ENCODE measurements at places on chromosomes 1 and 21.

DNA sequence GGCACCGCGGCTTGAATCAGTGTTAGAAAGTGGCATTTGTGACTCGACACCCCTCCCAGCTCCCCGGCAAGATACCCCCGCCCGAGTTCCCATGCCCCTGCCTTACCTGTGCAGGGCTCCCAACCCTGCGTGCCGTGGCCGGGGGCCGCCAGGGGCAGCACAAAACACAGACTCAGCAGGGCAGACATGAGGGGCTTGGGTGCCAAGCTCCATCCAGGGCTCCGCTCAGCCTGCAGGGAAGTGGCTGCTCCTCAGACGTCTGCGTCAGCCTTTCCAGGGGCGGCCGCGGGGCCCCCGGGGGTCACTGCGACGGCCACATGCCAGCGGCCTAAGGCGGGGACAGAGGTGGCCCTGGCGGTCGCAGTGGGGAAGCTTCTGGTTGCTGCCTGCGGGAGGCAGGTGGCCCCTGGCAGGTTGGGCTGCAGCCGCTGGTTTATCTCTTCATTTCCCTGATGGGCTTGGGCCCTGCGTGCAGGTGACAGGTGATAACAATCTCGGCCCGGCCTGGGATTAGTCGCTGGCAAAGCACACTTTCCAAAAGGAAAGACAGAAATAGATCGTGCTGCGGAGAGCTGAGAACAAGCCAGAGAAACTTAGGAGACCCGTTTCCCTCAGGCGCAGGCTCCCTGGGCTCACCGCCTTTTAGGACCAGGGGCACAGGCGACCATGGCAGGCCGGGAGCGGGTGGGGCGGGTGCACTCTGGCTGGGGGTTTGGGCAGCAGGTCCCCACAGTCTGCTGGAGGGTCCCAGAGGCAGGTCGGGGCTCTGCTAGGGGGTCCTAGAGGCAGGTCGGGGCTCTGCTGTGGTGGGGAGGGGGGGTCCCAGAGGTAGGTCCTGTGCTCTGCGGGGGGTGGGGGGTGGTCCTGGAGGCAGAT lies at the start of gene TSPEAR:
TSPEAR (minus strand) TSS at position 246 of the 876 bp plus-strand sequence; CDS start at position 188, 58 bp downstream.
- no peak for DNase-seq

GRCh38 chr1:15885269-15885668 lies 37.8 kb downstream of the SPEN start:
- DNase-seq, result no peak

GRCh38 chr1:219283541-219283940 lies 109.9 kb downstream of the LYPLAL1 start:
- DNase-seq, result no peak

DNA sequence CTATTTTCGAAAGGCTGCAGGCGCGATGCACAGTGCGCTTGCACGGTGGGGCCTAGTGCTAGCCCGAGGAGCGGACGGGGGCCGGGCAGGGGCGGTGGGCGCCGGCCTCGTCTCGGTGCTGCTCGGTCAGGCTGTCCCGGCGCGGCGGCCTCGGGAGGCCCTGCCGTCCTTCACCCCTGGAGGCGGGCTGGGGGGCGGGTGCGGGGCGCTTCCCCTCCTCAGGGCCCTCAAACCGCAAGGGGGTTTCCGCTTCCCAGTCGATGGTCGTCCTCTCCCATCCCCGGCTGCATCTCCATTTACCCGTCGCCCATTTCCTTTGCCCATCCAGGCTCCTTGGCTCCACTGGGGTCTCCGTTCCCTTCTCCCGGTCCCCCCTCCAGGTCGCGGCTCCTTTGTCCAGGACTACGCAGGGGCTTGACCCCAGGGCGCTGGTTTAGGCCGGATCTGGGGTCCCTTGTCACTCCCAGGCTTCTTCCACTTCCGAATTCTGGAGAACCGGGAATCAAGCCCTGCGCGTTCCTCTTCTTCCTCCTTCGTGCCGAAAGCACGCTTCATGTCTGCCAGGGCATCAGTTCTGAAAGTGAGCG lies 196.3 kb upstream of the LMO4 start:
- DNase-seq, result no peak

DNA sequence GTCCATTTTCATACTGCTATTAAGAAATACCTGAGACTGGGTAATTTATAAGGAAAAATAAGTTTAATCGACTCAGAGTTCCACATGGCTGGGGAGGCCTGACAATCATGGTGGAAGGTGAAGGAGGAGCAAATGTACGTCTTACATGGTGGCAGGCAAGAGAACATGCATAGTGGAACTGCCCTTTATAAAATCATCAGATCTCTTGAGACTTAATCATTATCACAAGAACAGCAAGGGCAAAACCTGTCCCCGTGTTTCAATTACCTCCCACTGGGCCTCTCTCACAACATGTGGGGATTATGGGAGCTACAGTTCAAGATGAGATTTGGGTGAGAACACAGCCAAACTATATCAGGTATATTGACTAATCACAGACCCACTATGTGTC lies 370.2 kb upstream of the USP24 start:
- no peak for DNase-seq

- DNase-seq, result no peak
Observed at GRCh38 chr1:32303997-32304622, 12.2 kb downstream of the HDAC1 start.

DNA sequence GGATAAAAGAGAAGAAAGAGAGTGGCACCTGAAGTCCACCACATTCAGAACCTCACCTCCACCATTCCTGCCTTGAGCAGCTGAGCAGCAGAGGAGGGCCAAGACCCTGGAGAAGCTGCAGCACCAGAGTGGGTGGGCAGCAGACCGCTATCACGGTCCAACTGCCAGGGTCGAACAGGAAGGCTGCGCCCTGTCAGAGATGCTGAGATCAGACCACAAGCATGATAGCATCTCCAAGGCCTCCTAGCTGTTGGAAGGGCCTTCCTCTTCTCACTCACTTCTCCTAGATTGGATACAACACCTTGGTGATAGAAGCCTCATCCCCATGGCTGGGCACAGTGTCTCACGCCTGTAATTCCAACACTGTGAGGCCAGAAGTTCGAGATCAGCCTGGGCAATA lies 12.1 kb upstream of the SLC45A3 start:
- no peak for DNase-seq

GRCh38 chr1:172944931-172945330 lies 105.8 kb downstream of the TNFSF18 start:
- no peak for DNase-seq

DNA sequence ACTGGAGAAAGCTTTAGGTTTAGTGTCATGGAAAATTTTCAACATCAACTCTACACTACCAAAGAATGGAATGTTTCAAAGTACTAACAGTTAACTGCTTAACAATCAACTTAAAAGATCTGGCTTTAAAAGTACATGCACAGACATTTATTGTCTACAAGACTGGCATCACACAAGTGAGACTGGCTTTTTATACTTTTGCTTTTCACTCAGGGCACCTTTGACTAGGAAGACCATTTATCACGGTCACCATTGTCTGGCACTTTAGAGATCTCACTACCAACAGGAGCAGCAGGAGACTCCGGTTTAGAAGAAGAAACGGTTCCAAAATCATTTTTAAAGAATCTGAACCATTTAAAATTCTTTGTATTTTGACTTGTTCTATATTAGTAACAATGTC lies 812.3 kb downstream of the ADGRL2 start:
- DNase-seq, result no peak

DNA sequence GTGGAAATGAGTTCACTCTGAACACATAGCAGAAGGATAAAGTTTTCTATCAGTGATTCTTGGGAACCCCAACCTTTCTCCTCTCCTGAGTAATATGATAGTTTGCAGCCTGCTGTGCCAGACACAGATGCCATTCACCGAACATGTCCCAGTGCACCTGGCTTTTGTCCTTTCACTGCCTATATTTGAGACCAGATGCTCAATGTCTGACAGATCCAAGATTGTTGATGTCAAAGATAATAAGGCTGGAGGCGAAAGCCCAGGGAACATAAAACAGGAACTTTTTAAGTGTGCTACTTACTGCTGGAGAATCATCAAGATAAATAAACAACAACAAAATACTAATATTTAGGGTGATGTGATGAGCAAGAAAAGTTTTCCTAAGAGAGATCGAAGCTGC lies 139.3 kb downstream of the TIAM1 start:
- DNase-seq, result no peak

GRCh38 chr1:224671076-224671475 lies 55.0 kb downstream of the CNIH3 start:
- no peak for DNase-seq

- no peak for DNase-seq
Observed at GRCh38 chr21:45306453-45306831, 18.7 kb upstream of the POFUT2 start.

DNA sequence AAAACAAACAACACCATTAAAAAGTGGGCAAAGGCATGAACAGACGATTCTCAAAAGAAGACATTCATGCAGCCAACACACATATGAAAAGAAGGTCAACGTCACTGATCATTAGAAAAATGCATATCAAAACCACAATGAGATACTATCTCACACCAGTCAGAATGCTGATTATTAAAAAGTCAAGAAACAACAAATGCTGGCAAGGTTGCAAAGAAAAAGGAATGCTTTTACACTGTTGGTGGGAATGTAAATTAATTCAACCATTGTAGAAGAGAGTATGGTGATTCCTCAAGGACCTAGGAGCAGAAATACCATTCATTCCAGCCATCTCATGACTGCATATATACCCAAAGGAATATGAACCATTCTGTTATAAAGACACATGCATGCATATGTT lies 419.6 kb downstream of the NEGR1 start:
- no peak for DNase-seq

DNA sequence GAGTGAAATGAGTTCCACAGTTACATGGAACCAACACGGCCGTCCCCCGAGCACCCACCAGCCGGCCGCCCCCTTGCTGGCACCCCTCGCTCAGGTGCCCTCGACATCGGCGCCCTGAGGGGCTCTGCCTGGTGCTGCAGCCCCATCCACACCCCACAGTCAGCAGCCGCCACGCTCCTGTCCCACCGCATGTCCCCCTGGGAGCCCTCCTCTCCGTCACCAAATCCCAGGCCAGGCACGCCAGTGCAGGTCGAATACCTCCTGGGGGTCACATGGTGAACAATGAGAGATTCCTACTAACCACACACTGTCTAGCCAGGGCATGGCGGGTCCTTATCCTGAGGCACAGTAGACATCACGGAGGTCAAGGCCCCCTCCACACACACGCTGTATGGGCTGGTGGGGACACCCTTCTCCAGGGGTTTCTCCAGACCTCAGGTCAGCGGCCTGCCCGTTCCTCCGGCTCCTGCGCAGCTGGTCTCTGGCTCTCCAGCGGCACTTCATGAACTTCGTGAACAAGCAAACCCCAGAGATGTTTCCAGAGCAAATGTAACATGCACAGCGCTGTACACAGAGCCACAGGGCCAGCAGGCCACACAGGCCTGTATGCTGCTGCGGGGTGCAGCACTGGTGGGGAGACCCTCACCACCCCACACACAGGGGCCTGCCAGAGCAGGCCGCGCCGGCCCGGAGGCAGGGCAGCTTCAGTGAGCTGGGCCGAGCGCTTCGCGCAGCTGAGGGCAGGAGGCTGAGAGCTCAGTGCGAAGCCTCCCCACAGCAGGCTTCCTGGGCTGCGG lies 21.8 kb downstream of the POFUT2 start:
- no peak for DNase-seq

GRCh38 chr1:229396585-229397206 lies 37.2 kb downstream of the ACTA1 start:
- no peak for DNase-seq

GRCh38 chr21:25898671-25899070 lies 163.9 kb downstream of the GABPA start:
- no peak for DNase-seq

GRCh38 chr1:184162281-184162680 lies 110.8 kb downstream of the TSEN15 start:
- DNase-seq, result no peak

GRCh38 chr1:15412175-15412800 lies 2.6 kb downstream of the EFHD2 start:
- no peak for DNase-seq

GRCh38 chr1:232988572-232989040 lies 38.2 kb downstream of the NTPCR start:
- no peak for DNase-seq

GRCh38 chr1:218926631-218927030 lies 247.0 kb upstream of the LYPLAL1 start:
- no peak for DNase-seq

- DNase-seq, result no peak
Observed at GRCh38 chr1:23751050-23751814, 8.0 kb downstream of the ELOA start.

DNA sequence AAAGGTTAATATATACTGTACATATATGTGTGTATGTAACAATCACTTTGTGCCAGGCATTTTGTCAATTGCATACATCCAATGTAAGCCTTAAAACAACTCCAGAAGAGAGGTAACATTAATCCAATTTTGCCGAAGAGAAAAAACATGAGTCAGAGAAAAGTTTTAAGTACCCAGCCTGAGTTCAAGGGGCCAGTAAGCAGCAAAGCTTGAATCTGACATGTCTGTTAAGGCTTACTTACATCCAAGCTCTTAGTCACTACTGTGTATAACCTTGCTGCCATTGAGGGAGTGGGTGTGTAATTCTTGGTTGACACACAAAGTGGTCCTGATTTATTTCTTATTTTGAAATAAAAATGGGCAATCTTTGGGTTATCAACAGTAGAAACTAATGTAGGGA lies 360.4 kb upstream of the LYPLAL1 start:
- DNase-seq, result no peak

DNA sequence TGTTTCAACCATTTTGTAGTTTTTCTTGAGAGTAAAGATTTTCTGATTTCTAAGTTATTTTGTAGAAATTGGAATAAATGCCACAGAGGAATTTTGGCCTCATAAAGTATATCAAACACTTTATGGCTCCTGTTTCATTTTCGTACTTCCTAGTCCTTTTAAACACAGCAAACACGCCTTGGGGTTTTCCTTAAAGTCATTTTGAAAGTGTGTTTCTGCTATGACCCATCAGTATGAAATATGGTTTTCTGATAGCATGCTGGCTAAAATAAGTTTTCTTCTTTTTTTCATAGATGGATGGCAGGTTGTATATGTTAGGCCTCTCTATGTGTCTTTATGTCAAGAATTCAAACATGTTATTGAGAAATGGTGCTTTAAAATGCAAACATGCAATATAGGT lies 940.1 kb upstream of the TMPRSS15 start:
- no peak for DNase-seq

DNA sequence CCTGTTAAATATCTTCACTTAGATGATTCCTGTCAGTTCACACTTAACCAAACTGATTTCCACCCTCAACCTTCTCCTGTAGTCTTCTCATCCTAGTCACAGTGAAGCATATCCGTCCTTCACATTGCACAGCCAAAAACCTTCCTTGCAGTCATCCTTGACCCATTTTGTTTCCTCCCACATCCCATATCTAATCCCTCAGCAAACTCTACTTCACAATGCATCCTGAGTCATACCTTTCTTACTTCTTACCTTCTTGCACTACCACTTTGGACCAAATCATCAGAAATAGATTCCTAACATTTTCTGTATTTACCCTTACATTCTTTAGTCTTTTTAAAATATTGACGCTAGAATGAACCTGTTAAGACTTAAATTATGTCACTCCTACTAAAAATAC lies 86.9 kb downstream of the OLFML2B start:
- no peak for DNase-seq

DNA sequence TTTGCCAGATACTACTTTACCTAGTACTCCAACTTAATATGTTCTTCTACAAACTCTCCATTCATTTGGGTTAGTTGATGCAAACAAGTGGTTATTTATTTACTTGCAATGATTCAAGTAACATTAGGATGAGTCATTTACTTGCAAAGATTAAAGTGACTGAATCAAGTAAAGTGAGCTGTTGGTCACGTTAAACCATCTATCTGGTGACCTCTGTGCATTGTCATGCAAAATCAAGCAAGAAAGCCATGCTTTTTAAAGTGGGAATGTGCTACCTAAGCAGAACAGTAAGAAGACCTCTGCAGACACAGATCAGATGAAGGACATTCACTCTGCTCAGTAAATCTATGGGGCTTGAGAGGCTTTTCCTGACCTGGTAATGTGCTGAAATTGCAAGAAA lies 254.7 kb downstream of the LRRIQ3 start:
- DNase-seq, result no peak
